ENCODE measurements at places on chromosomes 4 and X. TPM values are rescaled to one million over a fixed set of nuclear protein-coding genes. Genes with fewer than 3 reads are reported as not detected.

Gene SSX3
- not detected for total RNA-seq

Gene SPARCL1
- 0.57 TPM for total RNA-seq

Gene GLOD5
- total RNA-seq, result not detected

Gene ZCCHC18
- 0.62 TPM for total RNA-seq

Gene RRH
- 0.15 TPM for total RNA-seq
